ENCODE measurements at places on chromosomes 3 and 15.

DNA sequence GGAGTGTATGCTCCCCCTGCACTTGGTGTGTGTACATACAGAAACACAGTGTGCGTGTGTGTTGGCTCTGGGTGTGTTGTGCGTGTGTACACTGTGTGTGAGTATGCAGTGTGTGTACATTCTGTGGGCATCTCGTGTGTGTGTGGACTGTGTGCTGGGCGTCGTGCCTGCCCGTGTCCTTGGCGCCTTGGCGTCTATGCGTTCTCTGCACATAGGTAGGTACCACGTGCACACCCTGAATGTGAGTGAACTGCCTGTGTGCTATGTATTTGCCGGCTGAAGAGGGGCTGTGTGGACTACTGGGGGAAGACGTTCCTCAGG, 481 bp upstream of the ECE2 start:
- no peak for DNase-seq

GRCh38 chr3:104990758-104991157, 376.0 kb upstream of the ALCAM start:
- no peak for DNase-seq

DNA sequence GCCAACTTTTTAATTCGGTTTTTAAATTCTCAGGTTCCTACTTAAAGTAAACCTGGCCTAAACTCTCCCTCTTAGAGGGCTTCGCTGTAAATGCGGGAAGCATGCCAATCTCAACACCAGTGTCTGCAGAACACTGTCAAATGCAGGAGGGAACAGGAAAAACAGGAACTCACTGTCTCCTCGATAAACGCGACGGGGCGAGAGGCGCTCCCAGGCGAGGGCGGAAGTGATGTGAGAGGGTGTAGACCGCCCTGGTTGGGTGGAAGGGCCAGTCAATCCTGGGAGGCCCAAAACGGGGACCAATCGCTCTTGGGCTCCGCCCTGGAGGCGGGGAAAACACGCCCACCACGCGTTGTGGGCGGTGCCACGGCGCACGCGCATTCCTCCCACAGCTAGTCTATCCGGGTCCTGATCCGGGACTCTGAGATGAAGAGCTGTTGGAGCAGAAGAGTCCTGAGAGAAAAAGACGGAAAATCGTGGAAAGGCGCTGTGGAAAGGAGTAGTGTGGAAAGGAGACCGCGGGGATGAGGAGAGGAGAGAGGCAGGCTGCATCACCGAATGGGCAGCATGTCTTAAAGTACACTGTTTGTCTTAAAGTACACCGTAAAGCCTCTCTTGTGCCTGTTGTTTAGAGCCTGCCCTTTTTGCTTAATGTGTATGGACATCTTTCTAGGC, 27.1 kb downstream of the SLC28A2 start:
- peak; percentile 93 for DNase-seq

GRCh38 chr15:93587059-93587521, 498.1 kb upstream of the RGMA start:
- DNase-seq = no peak

GRCh38 chr3:8899876-8900460, 63.3 kb downstream of the RAD18 start:
- DNase-seq = no peak

GRCh38 chr3:21417991-21418390, 333.0 kb downstream of the ZNF385D start:
- DNase-seq = no peak

GRCh38 chr3:65669163-65669875, 369.4 kb downstream of the MAGI1 start:
- DNase-seq = no peak

DNA sequence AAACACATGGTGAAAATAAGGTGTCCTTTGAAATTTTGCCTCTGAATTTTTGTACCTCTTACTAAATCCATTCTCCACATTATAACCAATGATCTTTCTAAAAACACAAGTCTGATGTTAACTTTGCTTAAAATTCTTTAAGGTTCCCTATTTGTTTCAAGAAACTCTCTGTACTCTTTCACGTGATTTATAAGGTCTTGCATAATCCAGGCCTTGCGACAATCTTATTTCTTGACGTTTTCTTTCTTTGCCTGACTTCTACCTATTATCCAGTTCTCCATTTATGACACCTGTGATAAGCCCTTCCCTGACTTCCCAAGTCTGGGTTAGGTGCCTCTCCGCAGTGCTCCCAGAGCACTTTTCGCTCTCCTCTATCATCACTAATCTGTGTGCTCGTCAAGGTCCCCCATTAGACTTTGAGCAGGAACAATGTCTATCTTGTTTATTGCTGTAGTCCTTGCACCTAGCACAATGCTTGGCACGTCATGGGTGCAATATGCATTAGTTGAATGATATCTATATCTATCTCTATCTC, 24.3 kb upstream of the KPNA1 start:
- DNase-seq = no peak

DNA sequence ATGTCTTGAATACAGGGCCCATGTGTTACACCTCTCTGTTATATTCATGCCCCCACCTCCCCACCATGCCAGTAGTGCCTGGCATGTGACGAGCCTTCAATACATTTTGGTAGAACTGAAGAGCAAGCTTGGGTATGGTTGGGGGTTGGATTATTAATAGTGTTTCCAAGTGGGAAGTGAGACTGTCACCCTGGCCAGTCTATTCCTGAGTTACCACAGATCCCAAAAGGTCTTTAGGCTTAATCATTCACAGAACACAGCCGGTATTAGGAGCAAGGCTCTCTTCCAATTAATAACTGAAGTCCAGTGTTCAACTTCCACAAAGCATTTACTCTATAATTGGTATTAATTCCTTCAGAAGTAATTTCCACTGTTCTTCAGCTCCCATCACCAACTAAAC, 231.9 kb upstream of the LRTM1 start:
- DNase-seq = no peak

GRCh38 chr15:51191766-51192165, 97.1 kb upstream of the TNFAIP8L3 start:
- DNase-seq = no peak

DNA sequence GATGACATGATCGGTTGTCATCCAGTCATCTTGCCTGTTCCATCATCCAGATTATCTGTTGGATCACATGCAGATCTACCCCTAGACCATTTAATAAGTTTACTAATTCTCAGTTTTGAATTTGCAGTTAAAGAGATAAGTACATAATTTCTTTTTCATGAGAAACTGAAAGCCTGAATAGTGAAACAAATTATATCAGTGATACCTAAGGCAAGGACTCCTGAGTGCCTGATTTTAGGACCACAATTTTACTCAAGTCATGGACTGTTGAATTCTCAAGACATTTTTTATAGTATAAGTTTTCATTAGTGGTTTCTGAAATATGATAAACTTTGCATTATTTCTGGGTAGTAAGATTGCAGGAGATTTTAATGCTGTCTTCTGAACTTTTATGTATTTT, 13.2 kb downstream of the SIDT1 start:
- no peak for DNase-seq

- no peak for DNase-seq
Measured at GRCh38 chr3:14243782-14244181, 65.2 kb downstream of the LSM3 start.

GRCh38 chr3:188316021-188316722, 162.2 kb downstream of the LPP start:
- no peak for DNase-seq

GRCh38 chr15:30953731-30954378, 37.6 kb downstream of the MTMR10 start:
- DNase-seq = peak; percentile 7
